ENCODE measurements at places on chromosomes 6 and 20.

DNA sequence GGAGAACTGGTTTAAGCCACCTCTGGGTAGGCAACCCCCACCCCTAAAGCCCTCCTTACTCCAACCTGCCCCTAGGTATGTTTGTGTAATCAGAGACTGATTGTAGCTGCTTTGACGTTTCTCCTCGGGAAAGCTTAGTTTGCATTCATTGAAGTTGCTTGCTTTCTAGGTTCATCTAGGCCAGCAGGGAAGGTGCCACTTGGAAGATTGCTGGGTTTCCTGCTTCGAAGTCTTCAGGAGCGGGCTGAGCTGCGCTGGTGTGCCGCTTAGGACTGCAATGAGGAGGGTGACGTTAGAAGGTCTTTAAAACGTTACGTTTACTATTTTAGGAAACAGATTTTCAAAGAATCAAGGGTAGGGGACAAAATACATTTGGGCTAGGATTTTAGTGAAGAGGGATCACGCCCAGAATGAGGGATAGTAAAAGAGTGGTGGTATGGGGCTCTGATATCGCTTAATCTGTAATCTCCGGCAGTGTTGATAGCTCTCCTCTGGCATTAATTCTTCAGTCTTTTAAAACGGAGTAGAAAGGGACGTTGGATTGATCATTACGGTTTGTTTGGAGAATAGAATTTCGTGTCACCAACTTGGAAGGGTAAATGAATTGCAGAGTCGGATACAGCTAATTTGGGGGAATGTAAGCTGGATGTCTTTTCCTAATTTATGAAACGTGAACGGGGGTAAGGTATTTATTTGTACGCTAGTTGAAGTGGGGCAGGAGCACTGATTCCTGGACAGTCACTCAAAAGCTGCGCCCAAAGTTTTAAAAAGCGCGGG lies 92.6 kb upstream of the PRDM1 start:
- DNase-seq = no peak

- DNase-seq = no peak
Measured at GRCh38 chr20:34639755-34640222, 37.1 kb downstream of the PIGU start.

DNA sequence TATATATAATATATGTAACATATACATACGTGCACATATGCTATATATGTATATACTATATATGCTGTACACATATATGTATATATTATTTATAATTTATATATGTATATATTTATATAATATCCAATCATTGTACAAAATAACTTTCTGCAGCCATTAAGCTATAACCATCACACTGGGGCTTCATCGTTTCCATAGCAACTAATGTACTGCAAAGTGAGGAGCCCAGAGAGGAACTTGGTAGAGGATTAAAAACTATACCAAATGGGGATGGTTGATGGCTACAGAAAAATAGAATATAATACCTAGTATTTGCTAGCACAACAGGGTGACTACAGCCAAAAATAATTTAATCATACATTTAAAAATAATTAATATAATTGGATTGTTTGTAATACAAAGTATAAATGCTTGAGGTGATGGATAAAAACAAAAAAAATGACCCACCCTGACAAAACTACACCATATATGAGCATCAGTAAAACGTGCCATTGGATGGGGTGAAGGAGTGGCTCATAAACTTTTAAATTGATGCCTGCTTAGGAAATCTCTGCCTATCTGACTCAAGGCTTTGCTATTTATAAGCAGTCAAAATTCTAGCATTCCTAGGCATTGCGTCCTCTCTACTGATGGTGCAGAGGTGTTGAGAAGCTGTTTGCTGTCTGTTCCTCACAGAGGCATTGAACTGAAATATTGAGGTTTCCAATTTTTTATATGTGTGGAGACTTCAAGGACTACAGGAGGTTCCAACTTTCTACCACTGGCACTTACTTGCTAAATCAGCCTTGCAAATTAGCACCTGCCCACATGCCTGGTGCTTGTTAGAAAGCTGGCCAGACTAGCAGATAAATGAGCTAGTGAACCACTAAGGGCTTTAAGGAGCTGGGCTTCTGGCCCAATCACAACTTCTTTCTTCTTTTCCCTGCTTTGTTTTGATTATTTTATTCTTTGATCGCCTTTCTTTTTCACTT lies 190.1 kb downstream of the SCP2D1 start:
- DNase-seq = no peak

DNA sequence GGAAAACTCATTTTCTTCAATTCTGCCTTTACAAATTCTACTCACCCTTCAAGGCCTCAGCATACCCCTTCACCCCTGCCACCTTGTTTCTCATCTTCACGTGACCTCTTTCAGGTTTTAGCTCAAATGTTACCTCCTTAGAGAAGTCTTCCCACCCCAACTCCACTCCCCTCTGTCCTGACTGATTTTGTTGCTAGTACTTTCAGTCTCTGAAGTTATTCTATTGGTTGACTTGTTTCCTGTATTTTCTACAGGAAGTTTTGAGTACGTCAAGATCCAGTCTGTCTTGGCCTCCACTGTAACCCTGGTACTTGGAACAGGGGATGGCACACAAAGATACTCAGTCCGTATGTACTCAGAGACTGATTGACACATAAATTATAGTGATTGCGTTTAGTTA lies 296.1 kb downstream of the DHX35 start:
- no peak for DNase-seq

- DNase-seq = no peak
Measured at GRCh38 chr20:14604143-14604542, 266.7 kb upstream of the FLRT3 start.

DNA sequence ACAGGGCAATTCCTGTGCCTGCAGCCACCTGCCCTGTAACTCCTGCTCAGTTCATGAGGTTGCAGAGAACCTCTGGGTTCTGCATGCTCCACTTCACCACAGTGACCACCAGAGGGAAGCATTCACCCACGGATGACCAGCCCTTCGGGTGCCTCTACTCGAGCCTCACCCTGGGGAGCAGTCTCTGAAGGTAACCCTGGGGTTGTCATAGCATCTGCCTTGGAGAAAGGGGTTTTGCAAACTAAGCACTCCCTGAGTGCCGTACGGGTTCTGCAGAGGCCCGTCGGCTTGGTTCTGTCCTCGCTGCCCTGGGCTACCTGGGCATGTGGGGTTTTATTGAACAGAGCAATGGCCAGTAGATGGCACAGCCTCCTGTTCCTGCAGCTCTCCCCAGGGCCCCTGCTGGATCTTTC lies 10.2 kb upstream of the CST5 start:
- peak; percentile 58 for DNase-seq

DNA sequence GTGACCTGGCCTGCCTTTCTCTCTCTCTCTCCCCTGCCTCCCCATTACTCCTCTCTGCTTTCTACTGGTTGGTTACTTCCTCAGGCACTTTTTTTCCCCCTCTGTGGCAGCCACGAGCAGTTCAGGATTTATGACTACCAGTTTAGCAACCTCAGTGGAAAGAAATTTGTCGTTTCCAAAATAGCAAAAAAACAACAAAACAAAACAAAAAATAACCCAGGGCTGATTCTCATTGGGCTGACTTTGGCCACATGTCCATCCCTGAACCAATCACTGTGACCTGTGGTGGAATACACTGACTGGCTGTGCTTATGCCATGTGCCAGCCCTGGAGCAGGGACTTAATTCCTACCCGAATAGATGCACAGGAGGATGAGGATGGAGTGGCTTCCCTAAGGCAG lies 137.4 kb downstream of the TFAP2C start:
- DNase-seq = no peak

- no peak for DNase-seq
Measured at GRCh38 chr6:69861986-69862385, 4.4 kb upstream of the COL19A1 start.

GRCh38 chr6:63567966-63568365 lies 4.3 kb upstream of the LOC128125822 start:
- no peak for DNase-seq
